Tongue (tissue), 3 donors: ENCODE measurements at places on chromosomes 13 and 19. TPM values are rescaled to one million over a fixed set of nuclear protein-coding genes. Genes with fewer than 3 reads are reported as not detected.

OVOL3 gene
- not detected for total RNA-seq

RFPL4A gene
- total RNA-seq = 2.5 TPM

CLDND2 gene
- total RNA-seq = not detected

DNA sequence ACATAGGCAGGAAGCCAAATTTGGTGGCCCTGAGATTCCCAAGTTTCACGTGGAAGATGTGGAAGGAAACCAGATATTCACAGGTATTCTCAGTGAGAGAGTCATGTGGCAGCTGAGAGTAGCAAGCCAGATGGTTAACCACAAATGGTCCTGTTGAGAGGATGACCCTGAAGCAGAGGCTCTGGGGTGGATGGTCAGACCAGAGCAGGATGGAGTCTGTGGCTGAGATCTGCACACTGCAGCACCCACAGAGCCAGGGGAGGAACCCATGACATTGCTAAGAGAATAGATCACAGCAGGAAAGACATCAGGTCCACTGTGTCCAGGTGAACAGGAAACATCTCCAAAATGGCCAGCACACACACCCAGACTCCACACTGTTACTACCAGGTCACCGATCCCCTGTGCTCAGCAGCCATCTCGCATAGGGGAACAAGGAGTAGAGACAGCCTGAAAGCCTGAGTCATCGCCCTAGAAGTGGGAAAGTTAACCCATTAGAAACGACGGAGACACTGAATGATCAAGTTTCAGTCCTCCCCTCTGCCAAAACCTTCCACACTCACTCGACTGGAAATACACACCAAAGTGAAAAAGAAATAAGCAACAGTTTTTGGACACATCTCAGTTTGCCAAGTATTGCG lies 160.0 kb downstream of the RBM26 start:
- no peak for DNase-seq

- no peak for DNase-seq
Observed at GRCh38 chr13:48641404-48641803, 12.3 kb upstream of the CYSLTR2 start.

DNA sequence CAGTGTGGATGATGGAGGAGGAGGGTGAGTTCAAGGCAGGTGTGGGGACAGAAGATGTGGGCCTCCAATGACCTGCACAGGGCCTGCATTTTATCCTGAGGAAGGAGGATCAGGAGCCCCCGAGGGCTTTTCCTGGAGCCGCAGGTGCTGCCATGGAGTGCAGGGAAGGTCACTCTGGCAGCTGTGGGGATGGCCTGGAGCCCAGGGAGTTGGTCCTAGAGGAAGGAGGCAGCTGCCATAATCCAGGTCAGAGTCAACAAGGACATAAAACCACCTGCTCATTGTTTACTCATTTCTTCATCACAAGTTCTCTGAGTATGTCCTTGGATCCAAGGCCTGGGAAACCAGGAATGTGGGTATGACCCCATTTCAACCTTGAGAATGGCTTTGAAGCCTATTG lies 87.2 kb downstream of the SCGB2B2 start:
- no peak for DNase-seq

DNA sequence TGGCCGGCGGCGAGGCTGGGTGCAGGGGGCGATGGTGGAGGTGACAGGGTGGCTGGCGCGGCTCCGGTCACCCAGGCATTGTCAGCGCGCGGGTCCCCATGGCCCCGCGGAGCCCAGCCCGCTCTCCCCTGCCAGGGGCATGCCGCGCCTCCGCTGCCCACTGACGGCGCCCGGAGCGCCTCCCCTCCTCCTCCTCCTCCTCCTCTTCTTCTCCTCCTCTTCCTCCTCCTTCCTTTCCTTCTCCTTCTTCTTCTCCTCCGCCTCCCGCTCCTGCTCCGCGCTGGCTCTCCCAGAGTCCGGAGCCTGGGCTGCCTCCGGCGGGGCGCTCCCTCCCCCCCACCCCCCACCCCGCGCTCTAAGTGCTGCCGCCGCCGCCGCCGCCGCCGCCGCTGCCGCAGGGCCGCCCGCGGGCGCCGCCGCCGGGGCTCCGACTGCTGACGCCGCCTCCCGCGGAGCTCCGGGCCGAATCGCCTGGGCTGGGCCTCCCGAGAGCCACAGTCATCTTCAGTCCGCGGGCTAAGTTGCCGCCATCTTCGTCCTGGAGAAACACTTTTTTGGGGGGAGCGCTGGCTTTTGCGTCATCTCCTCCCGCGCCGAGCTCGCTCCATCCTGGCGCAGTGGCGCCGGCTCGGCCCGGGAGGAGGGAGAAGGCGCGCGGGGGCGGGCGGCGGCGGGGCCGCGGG lies 348.3 kb downstream of the LIG4 start:
- peak; percentile 46 for DNase-seq

SERPINE3 gene
- total RNA-seq = not detected
